ENCODE measurements at places on chromosomes 6 and 20.

- DNase-seq = no peak
Measured at GRCh38 chr6:155939253-155939652, 483.6 kb upstream of the NOX3 start.

- DNase-seq = no peak
Measured at GRCh38 chr6:148328876-148329555, 13.6 kb upstream of the SASH1 start.

DNA sequence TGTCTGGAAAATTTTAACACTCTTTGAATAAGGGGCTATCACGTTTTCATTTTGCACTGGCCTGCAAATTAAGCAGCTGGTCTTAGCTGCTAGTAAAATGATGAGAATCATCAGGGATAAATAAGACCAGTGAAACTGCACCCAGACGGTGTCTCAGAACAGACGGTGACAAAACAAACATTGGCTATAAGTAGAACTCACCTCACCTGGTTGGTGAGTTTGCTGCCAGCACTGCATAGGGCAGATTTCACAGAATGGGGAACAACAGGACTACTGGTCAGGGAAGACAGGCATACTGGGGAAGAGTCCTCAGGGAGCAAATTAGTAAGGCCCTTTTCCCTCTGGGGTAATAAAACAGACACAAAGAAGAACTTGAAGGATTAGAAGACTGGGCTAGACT is 175.9 kb upstream of the CITED2 start:
- no peak for DNase-seq

DNA sequence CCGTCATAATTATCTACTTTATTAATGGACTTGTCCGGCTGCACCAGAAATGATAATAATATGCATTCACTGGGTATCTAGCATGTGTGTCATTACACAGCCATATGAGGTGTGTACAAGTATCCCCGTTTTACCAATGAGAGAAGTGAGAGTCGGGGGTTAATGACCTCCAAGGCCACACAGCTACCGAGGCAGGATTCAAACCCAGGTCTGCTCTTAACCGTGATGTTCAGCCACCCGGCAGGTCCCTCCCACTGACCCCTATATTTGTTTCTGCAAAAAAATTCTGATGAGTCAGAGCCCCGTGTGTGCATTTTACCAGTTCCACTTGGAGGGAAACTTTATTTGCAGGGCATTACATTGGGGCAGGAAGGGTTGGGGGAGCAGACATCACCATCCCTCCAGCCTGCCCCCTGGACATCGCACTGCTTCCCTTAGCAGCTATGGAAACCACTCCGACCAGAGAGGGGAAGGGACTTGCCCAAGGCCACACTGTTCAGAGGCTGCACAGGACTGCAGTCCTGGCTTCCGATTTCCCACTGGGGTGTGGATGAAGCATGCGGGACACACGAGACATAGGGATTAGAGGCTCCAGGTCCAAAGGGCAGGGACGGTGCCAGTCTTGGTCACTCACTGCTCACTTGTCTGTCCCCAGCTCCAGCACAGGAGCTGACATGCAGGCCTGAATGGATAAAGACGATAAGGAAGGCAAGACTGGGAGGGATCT is 10.1 kb upstream of the SRC start:
- DNase-seq = no peak

Measured in anterior cingulate cortex (tissue), 58 donors.